Neural crest cell (in vitro differentiated cells): ENCODE measurements at places on chromosomes 4 and X. TPM values are rescaled to one million over a fixed set of nuclear protein-coding genes. Genes with fewer than 3 reads are reported as not detected.

NAA11 gene
- total RNA-seq, result not detected in 2 replicates

TBC1D25 gene
- 9.1 and 12.0 TPM in 2 replicates for total RNA-seq

CPXCR1 gene
- not detected in 2 replicates for total RNA-seq

MAGEB17 gene
- 0.30 TPM in 1 of 2 replicates, not detected in the other for total RNA-seq

GLOD5 gene
- not detected in 2 replicates for total RNA-seq

PAGE5 gene
- total RNA-seq, result not detected in 2 replicates

SPANXN2 gene
- not detected in 2 replicates for total RNA-seq

ERVMER34-1 gene
- total RNA-seq, result 3.2 and 3.3 TPM in 2 replicates

GYPA gene
- total RNA-seq, result not detected in 2 replicates

TLL1 gene
- total RNA-seq, result 1.7 and 2.2 TPM in 2 replicates

SORCS2 gene
- total RNA-seq, result 1.1 and 1.2 TPM in 2 replicates

LNX1 gene
- total RNA-seq, result not detected in 2 replicates

CENPVL3 gene
- 10.1 and 11.1 TPM in 2 replicates for total RNA-seq

ZNF518B gene
- 67.3 and 77.3 TPM in 2 replicates for total RNA-seq

SPINK2 gene
- not detected in 2 replicates for total RNA-seq

SLC4A4 gene
- 3.9 and 4.0 TPM in 2 replicates for total RNA-seq

YY2 gene
- total RNA-seq, result 1.5 TPM in 2 replicates

GLRB gene
- total RNA-seq, result 8.2 and 8.4 TPM in 2 replicates

BEX1 gene
- total RNA-seq, result 60.0 TPM in 2 replicates

UCP1 gene
- total RNA-seq, result not detected in 2 replicates

SLC26A1 gene
- 0.27 and 0.84 TPM in 2 replicates for total RNA-seq

LEF1 gene
- total RNA-seq, result 55.0 and 62.1 TPM in 2 replicates

STK26 gene
- total RNA-seq, result 65.0 and 66.1 TPM in 2 replicates

CITED1 gene
- total RNA-seq, result 4.8 and 6.2 TPM in 2 replicates

PCYT1B gene
- total RNA-seq, result 32.3 and 34.0 TPM in 2 replicates

ZNF157 gene
- total RNA-seq, result 1.4 and 1.9 TPM in 2 replicates

FHDC1 gene
- total RNA-seq, result 52.0 and 54.5 TPM in 2 replicates

PPBP gene
- not detected in 2 replicates for total RNA-seq

FGF5 gene
- total RNA-seq, result not detected in 2 replicates

GPC4 gene
- total RNA-seq, result 21.1 and 22.3 TPM in 2 replicates

PROM1 gene
- total RNA-seq, result 60.8 and 65.3 TPM in 2 replicates

MAOB gene
- total RNA-seq, result 0.93 and 0.98 TPM in 2 replicates

PCDH7 gene
- total RNA-seq, result 6.8 and 8.0 TPM in 2 replicates

MAGEE2 gene
- not detected in 2 replicates for total RNA-seq

NHSL2 gene
- total RNA-seq, result 9.9 and 10.8 TPM in 2 replicates

SMIM10 gene
- 2.6 and 2.7 TPM in 2 replicates for total RNA-seq

MAGEB2 gene
- total RNA-seq, result not detected in 2 replicates

L1CAM gene
- total RNA-seq, result 133 and 137 TPM in 2 replicates

CRMP1 gene
- 245 and 251 TPM in 2 replicates for total RNA-seq

SLC25A31 gene
- not detected in 2 replicates for total RNA-seq

FAAH2 gene
- total RNA-seq, result 0.52 and 0.63 TPM in 2 replicates

BOD1L1 gene
- 27.9 and 31.9 TPM in 2 replicates for total RNA-seq

KLHL4 gene
- total RNA-seq, result 1.9 and 2.7 TPM in 2 replicates
